ENCODE measurements at places on chromosomes 13 and 19.
A peak's percentile ranks its signal among the peaks of the same experiment; 100 is the strongest.

GRCh38 chr13:109627649-109628048, 158.7 kb downstream of the IRS2 start:
- no peak for DNase-seq

DNA sequence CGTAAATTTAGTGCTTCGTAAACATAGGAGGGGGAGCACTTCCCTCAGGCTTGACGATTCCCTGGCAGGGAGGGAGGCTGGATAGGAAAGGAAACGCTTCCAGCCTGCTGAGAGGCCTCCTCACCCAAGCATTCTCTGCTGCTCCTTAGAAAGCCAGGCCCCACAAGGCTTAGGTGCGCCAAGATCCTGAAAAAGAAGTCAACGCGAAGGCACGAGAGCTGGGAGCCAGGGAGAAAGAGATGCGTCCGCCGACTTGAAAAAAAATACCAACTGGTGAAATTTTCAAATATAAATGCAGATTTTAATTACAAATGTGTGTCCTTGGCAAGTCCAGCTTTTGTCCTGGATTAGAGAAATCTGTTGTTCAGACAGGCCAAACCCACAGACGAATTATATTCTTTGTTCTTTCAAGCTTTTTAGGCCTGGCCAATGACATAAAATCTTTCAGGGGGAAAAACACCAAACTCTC, 64.0 kb downstream of the ALOX5AP start:
- DNase-seq = no peak

DNA sequence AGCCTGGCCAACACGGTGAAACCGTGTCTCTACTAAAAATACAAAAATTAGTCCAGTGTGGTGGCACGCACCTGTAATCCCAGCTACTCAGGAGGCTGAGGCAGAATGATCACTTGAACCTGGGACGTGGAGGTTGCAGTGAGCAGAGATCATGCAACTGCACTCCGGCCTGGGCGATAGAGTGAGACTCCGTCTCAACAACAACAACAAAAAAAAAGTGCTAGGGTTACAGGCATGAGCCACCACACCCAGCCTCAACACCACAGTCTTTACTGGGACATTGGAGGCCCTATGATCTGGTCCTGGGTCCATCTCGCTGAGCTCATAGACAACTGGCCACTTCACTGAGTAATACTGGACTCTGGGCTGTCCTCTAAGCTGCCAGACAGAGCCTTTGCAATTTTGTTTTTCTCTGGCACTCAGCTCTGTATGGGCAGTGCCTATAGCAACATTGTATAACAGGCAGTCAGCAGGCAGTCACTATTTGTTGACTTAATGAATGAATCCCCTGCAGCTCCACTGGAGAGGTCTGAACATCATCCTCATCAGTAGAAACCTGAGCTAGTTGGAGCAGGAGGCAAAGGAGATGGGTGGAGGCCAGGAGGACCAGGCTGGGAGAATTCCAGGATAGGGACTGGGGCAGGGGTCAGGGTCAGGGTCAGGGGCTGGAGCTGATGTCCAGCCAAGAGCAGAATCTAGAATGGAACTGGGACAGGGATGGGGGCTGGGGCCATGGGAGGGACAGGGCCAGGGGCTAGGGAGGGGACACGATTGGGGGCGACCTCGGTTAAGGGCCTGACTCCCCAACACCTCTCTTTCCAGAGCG, 8.1 kb downstream of the BLOC1S3 start:
- DNase-seq = no peak

DNA sequence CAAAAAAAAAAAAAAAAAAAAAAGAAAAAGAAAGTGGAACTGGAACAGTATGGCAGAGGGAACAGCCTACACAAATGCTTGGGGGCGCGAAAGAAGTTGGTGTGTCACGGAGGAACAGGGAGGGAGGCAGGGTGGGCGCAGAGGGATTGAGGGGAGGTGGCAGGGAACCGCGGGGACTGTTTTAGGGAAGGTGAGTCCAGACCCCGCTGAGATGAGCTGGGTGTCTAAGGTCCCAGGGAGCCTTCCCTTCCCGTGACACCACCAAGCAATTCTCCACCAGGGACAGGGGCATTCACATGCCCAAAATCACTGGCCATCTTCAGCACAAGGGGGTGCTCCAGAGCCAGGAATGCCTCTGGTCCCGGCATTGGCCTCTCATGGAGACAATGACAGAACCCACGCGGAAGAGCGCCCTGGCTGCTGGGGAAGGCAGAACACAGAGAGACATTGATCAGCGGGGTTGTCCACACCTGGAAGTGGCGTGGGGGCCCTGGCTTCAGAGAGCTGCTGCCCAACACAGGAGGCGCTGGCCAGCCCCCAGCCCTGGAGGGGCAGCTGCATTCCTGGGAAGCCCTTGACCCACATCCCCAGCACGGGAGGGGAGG, 6.9 kb downstream of the PEAK3 start:
- peak; percentile 79 for DNase-seq

- no peak for DNase-seq
Measured at GRCh38 chr19:397321-397720, 11.6 kb downstream of the C2CD4C start.

GRCh38 chr13:21219036-21219381, 42.6 kb downstream of the MRPL57 start:
- no peak for DNase-seq

GRCh38 chr19:33390101-33390907, 16.8 kb downstream of the CEBPG start:
- no peak for DNase-seq

DNA sequence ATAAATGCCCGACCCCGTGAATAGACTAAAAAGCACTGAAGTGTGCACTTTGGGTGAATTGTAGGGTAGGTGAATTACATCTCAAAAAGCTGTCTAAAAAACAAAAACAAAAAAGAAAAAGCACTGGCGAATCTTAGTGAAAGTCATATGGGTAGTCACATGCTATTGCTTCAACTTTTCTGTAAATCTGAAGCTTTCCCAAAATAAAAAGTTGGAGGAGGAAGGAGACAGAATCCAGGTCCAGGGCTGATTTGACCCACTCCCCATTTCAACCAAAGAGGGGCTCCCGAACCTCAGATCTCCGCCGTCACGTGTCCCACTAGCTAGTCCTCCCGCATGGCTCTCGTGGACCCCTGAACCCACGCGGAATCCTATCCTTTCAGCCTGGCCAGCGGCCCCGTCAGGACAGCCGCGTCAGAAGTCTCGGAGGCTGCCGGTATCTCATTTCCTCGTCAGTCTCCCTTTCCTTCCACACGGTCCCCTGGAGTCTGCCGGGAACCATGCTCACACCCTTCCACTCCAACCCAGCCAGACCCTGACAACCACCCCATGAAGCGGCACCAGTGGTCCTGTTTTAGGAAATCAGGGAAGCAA, 6.1 kb downstream of the PPP1R12C start:
- DNase-seq = no peak

DNA sequence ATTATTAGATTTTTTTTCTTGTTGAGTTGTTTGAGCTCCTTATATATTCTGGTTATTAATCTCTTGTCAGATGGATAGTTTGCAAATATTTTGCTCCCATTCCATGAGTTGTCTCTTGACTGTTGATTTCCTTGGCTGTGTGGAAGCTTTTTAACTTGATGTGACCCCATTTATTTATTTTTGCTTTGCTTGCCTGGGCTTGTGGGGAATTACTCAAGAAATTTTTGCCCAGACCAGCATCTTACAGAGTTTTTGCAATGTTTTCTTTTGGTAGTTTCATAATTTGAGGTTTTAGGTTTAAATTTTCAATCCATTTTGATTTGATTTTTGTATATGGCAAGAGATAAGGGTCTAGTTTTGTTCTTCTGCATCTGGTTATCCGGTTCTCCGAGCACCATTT, 124.7 kb downstream of the PCCA start:
- DNase-seq = no peak

DNA sequence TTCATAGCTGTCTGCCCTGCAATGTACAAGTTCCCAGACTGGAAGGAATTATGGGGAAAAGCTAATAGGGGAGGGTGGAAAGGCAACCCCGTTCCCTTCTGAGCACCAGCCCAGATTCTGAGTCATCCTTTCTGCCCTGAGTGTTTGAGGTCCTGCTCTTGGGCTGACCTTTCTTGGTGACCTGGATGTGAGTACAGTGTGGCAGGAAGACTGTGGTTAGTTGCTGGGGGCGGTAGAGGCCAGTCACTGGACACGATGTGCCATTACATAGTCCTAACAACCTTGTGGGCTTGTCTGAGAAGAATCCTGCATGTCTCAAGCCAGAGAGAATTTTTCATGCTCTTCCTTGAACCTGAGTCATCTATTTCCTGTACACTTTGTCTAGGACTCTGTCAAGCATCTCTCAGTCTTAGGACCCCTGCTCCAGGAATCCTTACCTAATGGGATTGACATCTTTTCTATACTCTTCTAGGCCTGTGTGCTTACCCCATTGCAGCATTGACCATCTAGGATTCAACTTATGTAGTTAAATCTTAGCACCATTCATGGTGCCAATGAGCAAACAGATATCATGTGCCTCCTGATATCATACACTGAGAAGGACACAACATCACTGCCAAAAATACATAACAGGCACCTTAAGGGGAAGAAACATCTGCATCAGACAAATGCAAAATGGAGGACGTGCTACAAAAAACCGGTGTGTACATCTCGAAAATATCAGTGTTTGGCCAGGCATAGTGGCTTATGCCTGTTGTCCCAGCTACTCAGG, 8.1 kb upstream of the ANGPTL4 start:
- no peak for DNase-seq

GRCh38 chr13:103243495-103243894, 177.3 kb upstream of the SLC10A2 start:
- no peak for DNase-seq

GRCh38 chr19:16066611-16067104, 9.6 kb upstream of the TPM4 start:
- peak; percentile 60 for DNase-seq
